ENCODE measurements at places on chromosomes 11 and 22.

DNA sequence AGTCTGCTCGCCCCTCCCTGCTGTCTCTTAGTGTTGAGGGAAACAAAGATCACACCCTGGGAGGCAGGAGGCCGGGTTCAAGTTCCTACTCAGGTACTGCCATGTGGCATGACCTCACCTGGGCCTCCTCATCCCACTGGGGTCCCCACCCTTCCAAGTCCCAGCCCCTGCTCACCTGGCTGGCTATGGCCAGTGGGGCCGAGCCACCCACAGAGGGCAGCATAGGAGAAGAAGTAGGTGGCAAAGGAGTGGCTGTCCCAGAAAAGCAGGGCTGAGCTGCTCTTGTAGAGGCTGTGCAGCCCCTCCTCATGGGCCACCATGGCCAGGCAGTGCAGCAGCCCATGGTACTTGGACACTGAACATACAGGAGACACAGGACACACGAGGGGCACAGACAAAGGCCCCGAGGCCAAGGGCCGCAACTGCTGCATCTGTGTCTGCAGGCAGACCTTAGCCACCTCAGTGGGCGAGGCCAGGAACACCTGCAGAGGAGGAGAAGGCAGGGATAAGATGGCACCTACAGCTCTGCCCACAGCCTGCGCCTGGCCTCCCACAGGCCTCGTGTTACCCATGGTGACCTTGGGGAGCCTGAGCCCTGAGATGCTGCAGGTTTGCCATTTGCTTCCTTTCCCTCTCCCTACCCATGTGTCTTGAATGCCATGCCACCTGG is 50.6 kb upstream of the MPEG1 start:
- DNase-seq: no peak

DNA sequence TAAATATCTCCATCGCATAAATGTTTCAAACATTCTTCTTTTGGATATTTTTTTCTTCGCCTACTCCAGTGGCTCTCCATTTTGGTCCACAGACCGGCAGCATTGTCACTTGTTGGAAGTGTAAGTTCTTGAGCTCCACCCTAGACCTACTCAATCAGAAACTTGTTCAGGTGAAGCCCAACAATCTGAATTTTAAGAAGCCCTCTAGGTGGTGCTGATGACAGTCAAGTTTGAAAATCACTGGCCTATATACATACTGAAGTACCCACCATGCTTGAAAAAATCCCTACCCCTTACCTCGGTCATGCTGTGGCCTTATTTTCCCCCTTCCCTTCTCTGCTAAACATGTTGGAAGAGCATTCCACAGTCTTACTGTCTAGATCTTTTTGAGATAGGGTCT is 10.2 kb upstream of the ACAT1 start:
- no peak for DNase-seq

DNA sequence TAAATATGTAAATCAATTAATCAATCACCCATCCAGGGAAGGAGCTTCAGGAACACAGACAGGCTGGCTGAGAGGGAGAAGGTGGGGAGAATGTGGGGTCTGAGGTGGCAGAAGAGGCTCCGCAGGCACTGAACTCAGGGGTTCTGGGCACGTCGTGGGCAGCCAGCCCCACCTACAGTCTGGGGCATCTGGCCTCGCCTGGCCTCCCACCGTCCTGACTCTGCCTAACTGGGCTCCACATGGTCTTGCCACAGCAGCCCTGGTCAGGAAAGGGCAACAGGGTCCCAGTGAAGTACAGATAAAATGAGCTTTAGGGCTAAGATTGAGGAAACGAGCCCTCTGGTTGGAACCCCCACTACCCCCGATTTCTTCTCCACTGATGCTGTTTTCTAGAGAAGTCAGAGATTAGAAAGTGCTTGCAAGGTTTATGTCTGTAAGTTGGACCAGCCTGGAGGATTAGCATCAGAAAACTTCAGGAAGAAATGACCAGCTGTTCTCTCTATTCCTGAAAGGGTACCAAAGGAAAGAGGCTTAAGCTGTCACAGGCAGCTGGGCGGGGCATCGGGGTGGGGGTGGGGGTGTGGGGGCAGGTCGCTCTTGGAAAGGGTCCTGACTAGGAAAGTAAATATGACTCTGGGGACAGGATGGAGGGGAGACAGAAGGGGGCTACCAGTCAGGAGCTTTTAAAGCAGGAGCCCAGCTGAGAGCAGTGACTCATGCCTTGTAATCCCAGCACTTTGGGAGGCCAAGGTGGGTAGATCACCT is 261.7 kb downstream of the BUD13 start:
- no peak for DNase-seq

- DNase-seq: no peak
These were observed 31.3 kb downstream of the ABCC8 start for GRCh38 chr11:17445240-17445795.

DNA sequence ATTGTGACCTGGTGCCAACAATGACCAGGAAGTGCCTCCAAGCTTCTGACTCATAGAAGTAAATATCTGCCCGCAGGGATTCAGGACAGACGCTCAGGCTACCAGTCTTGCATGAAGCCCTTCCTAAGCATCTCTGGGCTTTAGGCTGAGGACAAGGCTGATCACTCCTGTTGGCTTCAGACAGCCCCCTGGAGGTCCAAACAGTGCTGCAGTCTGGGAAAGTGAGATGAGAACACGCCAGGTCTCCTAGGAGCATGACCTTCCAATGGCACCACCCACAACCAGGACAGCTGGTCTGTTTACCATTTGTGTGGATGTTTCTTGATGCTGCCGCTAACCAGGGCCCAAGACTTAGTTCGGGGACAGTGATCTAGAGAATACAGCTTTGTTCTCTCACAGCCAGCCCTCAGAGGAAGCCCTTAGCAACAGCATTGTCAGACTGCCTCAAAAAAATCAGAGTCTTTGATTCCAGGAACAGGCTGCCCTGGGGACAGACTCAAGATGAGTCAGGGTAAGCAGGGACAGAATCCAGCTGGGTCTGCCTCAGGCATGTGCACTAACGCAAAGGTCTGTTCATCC is 111.2 kb downstream of the ZNF280B start:
- DNase-seq: no peak
